Activated CD4-positive, alpha-beta T cell treated with anti-CD3 and anti-CD28 coated beads, Interleukin-2, amount 10 ng/mL, durations not matched to agents 24 days and 14 days (primary cell): ENCODE measurements at places on chromosomes 1 and 21. TPM values are rescaled to one million over a fixed set of nuclear protein-coding genes. Genes with fewer than 3 reads are reported as not detected.

DNA sequence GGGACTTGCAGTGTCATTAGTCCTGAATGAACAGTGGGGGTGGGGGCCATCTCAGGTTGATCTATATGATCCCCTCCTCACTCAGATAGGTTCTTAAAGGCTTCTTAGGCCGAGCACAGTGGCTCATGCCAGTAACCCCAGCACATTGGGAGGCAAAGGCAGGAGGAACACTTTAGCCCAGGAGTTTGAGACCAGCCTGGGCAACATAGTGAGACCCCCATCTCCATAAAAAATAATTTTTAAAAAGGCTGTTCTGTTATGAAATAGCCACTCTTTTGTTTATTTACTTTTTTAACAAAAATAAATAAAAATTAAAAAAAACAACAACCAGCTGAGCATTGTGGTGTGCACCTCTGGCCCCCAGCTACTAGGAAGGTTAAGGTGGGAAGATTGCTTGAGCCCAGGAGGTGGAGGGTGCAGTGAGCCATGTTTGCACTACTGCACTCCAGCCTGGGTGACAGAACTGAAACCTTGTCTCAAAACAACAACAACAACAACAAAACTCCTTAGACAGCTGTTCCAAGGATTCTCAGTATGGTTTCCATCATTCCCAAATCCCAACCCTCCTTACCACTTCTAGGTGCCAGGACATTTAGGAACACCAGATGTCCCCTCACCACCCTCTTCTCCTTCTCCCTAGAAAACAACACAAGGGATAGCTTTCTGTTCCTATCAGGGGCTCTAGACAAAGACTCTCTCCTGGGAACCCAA is 2.0 kb upstream of the TRAPPC3 start:
- no peaks in the 10 kb centered on the region for H3K27me3 ChIP-seq
- peaks cover 58% of the 10 kb centered on the region for H3K4me1 ChIP-seq
- H3K27ac ChIP-seq: peak overlapping the region; percentile 98
- DNase-seq: peak; percentile 62
- peak overlapping the region; percentile 98 for H3K4me3 ChIP-seq

GRCh38 chr1:3679098-3679555 is 26.8 kb downstream of the TP73 start:
- peaks cover 5% of the 10 kb centered on the region for H3K4me1 ChIP-seq
- H3K27ac ChIP-seq: no peak overlapping the region
- H3K27me3 ChIP-seq: peaks cover 2% of the 10 kb centered on the region

The NKAIN1 gene
- not detected in 2 replicates for total RNA-seq

GRCh38 chr1:115922801-115923200 is 53.5 kb upstream of the SLC22A15 start:
- H3K4me1 ChIP-seq: peaks cover 7% of the 10 kb centered on the region
- H3K36me3 ChIP-seq: no peaks in the 10 kb centered on the region
- no peak overlapping the region for H3K27ac ChIP-seq

GRCh38 chr1:39922251-39922688 is 20.6 kb upstream of the MYCL start:
- no peaks in the 10 kb centered on the region for H3K36me3 ChIP-seq
- H3K27ac ChIP-seq: no peak overlapping the region
- peaks cover 3% of the 10 kb centered on the region for H3K27me3 ChIP-seq
- no peak overlapping the region for H3K4me3 ChIP-seq
- DNase-seq: no peak

The ANKRD65 gene
- total RNA-seq: not detected in 2 replicates

DNA sequence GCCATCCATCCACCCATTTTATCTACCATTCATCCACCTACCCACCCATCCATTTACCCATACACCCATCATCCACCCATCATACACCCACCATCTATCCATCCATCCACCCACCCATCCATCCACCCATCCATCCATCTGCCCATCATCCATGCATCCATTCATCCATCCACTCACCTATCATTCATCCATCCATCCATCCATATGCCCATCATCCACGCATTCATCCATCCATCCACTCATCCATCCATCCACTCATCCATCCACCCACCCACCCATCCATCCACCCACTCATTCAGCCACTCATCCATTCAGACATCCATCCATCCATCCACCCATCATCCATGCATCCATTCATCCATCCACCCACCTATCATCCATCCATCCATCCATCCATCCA is 31.9 kb upstream of the UTS2 start:
- H3K4me3 ChIP-seq: no peak overlapping the region
- H3K27ac ChIP-seq: no peak overlapping the region
- peaks cover 27% of the 10 kb centered on the region for H3K27me3 ChIP-seq
- H3K36me3 ChIP-seq: no peaks in the 10 kb centered on the region

The C1orf210 gene
- total RNA-seq: not detected in 2 replicates

- H3K4me3 ChIP-seq: no peak overlapping the region
- H3K27me3 ChIP-seq: peaks cover 42% of the 10 kb centered on the region
- no peak for DNase-seq
- H3K27ac ChIP-seq: no peak overlapping the region
- no peaks in the 10 kb centered on the region for H3K4me1 ChIP-seq
- no peaks in the 10 kb centered on the region for H3K36me3 ChIP-seq
These were observed 7.6 kb upstream of the HHAT start for GRCh38 chr1:210321131-210321530.

The PDC gene
- not detected in 2 replicates for total RNA-seq

GRCh38 chr1:171055966-171056643 is 34.6 kb upstream of the FMO3 start:
- no peaks in the 10 kb centered on the region for H3K4me1 ChIP-seq
- no peak overlapping the region for H3K27ac ChIP-seq
- H3K4me3 ChIP-seq: no peak overlapping the region
- H3K36me3 ChIP-seq: no peaks in the 10 kb centered on the region
- H3K27me3 ChIP-seq: no peaks in the 10 kb centered on the region

DNA sequence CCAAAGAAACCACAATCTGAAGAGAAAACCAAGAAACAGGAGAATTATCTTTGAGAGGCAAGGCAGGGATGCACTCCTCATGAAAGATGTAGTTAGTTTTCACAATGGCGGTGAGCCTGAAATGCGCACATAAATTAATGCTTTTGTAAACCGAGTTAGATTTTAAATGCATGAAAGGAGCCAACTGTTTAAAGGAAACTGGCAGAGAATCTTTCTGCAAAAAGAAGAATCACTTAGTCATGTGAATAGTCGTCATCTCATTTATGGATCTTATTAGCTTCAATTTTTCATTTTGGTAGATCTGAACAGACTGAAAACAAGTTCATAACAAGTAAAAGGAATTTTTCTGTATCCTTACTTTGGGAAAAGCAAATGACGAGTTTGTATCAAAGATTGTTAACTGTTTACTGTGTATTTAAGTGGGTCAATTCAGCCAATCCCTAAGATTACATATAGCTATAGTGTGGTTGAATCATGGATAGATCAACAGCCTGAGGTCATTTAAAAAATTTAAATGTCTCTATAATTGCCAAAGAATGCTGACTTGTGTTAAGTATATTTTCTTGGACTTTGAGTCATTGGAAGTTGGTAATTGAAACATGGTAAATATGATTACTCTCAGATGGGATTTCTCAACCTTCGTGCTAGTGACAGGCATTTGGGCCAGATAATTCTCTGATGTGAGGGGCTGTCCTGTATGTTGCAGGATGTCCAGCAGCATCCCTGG is 226.6 kb upstream of the KAZN start:
- no peak overlapping the region for H3K27ac ChIP-seq
- H3K27me3 ChIP-seq: no peaks in the 10 kb centered on the region
- H3K36me3 ChIP-seq: no peaks in the 10 kb centered on the region

The CPTP gene
- 11.5 and 12.3 TPM in 2 replicates for total RNA-seq

DNA sequence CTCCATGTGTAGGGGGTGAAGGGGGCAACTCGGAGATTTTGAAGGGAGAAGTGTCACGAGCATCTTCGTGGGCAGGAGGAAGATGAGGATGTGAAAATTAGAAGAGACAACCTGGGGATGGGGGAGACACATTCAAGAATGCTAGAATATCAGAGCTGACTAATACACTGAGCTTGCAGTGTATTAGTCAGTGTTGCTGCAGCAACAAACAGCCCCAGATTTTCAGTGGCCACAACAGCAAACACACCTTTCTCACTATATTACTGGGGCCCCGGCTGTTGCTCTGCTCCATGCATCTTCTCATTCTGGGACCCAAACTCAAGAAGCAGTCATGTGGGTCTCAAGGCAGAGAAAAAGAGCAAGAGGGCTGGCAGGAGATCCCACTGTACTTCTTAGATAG is 74.8 kb upstream of the SIM2 start:
- no peaks in the 10 kb centered on the region for H3K36me3 ChIP-seq
- H3K4me1 ChIP-seq: no peaks in the 10 kb centered on the region
- no peak for DNase-seq
- H3K27ac ChIP-seq: no peak overlapping the region

- H3K36me3 ChIP-seq: peaks cover 11% of the 10 kb centered on the region
- peak overlapping the region; percentile 71 for H3K4me3 ChIP-seq
- peak overlapping the region; percentile 42 for H3K27ac ChIP-seq
- DNase-seq: peak; percentile 79
These were observed 38.2 kb upstream of the WASF2 start for GRCh38 chr1:27527890-27528817.

DNA sequence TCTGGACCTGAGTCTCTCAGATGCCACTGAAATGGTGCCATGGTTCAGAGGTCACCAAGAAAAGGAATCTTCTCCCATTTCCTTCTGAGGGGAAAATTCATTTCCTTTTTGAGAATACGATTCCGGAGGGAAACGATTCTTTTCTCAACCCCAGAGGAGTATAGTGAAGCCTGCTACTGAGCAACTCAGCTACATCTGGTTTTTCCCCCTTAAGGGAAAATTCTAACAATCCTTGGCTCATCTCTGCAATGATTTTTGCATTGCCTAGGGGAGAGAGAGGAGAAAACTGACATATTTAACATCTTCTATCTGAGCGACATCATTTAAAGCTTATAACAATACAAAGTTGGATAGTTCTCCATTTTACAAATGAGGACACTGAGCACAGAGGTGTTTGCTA is 22.4 kb upstream of the KANK4 start:
- no peaks in the 10 kb centered on the region for H3K4me1 ChIP-seq
- H3K36me3 ChIP-seq: no peaks in the 10 kb centered on the region
- H3K4me3 ChIP-seq: no peak overlapping the region
- H3K27ac ChIP-seq: no peak overlapping the region
- H3K27me3 ChIP-seq: no peaks in the 10 kb centered on the region

The CELA2A gene
- total RNA-seq: not detected in 2 replicates

- H3K27ac ChIP-seq: peak overlapping the region; percentile 88
- no peaks in the 10 kb centered on the region for H3K27me3 ChIP-seq
- H3K36me3 ChIP-seq: peaks cover 60% of the 10 kb centered on the region
These were observed 28.6 kb downstream of the CD247 start for GRCh38 chr1:167489571-167490340.

The FAM163A gene
- total RNA-seq: not detected in 2 replicates

DNA sequence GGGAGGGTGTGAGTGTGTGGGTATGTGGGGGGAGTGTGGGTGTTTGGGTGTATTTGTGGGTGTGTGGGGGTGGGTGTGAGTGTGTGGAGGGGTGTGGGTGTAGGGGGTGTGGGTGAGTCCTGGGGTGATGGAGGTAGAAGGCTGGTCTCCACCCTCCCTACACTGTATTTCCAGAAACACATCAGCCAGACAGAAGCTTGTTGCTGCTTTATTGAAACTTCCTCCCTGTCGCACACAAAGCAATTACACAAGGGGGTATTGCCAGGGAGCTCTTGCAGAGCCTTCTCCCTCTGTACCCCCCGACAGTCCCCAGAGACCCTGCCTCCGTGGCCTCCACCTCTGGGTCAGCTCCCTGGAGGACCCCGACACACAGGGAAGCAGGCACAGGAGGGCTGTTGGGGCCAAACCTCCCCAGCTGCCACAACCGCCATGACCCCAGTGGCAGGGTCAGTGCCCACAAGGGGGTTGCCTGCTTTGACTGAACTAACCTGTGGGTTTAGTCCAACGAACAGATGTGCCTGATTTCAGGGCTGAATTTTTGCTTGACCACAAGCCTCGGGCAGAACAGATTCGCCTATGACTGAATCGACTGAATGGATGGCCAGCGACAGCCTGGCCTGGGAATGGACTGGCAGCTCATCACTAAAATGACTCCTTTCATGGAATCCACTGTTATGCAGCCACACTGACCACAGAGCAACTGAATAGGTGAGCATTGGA is 9.1 kb upstream of the MATN1 start:
- peaks cover 18% of the 10 kb centered on the region for H3K4me1 ChIP-seq
- DNase-seq: peak; percentile 59
- no peak overlapping the region for H3K4me3 ChIP-seq
- H3K27me3 ChIP-seq: peaks cover 2% of the 10 kb centered on the region
- peak overlapping the region; percentile 82 for H3K27ac ChIP-seq

The SPATA17 gene
- total RNA-seq: not detected in 2 replicates

DNA sequence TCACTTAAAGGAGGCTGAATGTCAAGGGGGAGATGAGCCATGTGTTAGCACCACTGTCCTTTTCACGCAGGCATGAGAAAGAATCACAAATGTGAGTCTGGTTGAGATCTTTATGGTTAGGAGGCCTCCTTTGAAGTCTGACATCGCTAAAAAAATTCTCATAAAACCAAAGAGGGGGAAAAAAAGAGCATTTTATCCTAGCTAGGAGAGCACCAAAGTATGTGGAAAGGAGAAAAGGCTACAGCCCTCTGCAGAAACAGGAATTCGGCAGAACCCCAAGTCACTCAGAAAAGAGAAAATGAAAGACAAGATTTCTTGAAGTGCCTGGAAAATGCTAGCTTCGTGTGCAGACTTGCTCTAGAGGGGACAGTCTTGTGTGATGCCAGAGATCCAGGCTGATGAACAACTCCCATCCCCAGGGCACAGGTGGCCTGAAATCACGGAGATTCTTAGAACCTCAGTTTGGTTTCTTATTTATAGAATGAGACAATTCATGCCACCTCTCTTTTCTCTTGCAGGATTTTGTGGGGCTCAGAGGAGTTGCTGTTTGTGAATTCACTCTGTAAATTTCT is 61.5 kb downstream of the RUNX1 start:
- no peaks in the 10 kb centered on the region for H3K27me3 ChIP-seq
- peaks cover 27% of the 10 kb centered on the region for H3K36me3 ChIP-seq
- peak overlapping the region; percentile 97 for H3K27ac ChIP-seq
